SK-N-SH (cell line): ENCODE measurements at places on chromosomes 1 and 21.

GRCh38 chr21:42120101-42120902, 49.2 kb downstream of the UMODL1 start:
- DNase-seq, result no peak

GRCh38 chr1:221723018-221723847, 18.7 kb downstream of the DUSP10 start:
- DNase-seq, result no peak

- DNase-seq, result peak; percentile 79
These were observed 5.3 kb upstream of the SRP9 start for GRCh38 chr1:225772323-225772768.

- peak; percentile 20 for DNase-seq
These were observed 86.0 kb downstream of the PBX1 start for GRCh38 chr1:164644774-164645644.
